ENCODE measurements at places on chromosomes 6 and 20. TPM values are rescaled to one million over a fixed set of nuclear protein-coding genes. Genes with fewer than 3 reads are reported as not detected.

SLA2 gene
- polyA plus RNA-seq, result 0.49 TPM

DNA sequence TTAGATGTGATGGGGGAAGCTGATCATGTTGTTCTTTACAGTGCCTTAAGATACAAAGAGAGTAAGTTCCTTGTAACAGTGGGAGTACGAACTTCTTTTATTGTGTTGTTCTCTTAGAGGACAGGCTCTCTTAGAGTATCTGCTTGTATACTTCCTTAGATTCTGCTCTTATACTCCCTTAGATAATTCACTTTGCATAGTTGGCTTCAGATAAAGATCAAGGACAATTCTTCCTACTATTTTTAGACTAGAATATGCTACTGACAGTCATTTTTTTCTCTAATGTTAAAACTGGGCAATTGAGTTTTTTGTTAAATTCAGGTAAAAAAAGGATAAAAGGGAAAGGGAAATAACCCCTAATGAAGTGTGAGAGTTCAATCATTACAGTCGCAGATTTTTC, 138.7 kb downstream of the MYB start:
- DNase-seq, result no peak

GRCh38 chr20:8375898-8376297, 243.8 kb downstream of the PLCB1 start:
- DNase-seq, result no peak

DNA sequence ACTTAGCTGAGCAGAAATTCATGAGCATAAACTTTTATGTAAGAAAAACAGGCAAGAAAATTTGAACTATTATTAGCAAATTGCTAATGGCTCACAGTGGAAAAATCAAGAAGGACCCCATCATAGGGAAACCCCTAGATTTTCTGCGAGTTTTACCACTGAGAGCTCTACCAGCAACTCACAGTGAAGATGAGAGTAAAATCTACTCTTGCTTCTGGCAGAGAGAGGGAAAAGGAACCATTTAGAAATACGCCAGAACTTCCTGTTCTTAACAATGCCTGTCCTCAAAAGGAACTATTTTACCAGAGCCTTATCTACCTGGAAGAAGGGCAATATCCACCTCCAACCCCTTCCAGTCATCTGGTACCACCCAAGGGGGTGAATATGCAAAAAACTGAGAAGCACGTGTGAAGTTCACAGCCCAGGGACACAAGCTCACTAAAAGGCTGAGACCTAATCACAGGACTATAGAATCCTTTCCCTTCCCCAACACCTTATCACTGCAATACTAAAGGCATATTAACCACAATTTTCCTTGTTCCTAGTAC, 34.4 kb upstream of the ASF1A start:
- DNase-seq, result no peak

DNA sequence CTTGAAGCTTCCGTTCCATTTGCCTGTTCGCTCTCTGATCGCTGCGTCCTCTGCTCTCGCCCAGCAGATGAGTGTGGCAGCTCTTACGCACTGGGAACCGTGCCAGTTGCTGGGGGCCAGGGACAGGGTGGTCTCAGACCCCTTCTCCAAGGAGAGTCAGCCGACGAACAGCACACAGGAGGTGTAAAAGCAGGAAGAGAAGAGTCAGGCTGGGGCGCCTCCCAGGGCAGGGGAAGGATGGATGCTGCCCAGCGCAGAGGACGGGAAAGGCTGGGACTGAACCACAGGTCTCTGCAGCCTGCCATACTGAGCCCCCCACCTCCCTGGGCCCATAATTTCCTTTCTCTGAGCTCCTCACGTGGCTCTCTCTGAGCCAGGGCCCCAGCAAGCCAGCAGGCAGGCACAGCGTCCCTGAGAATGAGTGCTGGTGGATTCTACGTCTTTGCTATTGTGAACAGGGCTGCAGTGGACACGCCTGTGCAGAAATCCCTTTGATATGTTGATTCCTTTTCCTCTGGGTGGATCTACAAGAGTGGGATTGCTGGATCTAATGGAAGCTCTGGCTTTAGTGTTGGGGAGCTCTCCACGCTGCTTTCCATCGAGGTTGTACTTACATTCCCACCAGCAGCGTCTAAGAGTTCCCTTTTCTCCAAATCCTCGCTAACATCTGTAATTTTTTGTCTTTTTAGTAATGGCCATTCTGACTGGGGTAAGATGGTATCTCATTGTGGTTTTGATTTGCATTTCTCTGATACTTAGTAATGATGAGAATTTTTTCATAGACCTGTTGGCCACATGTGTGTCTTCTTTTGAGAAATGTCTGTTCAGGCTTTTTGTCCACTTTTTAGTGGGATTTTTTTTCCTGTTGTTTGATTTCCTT, 104.1 kb downstream of the PSMB1 start:
- no peak for DNase-seq
